ENCODE measurements at places on chromosomes 5 and 9.

DNA sequence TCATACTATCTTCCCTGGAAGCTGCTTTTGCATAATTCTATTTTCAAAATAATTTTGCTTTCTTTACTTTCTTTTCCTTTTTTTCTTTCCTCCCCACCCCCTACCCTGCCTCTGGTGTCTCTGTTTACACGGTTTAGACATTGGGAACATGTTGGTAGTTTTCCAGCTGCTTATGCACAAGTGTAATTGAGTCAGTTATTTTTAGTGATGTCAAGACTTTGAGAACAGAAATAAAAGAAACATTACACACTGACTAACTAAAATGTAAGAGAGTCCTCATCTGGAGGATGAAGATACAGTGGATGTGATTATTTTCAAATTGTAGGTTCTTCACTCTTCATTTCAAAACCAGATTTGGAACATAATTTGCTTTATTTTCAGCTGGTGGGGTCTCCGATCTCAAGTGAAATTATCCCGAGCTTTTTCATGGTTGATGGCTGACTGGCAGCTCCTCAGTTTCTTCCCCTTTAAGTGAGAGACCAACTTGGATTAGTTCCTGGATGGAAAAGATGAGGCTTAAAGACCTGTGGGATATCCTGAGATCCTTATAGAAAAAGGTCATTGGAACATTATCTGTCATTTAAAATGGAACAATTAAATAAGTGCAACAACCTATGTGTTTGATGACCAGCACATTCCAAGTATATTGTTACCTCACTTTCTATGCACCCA lies 154.4 kb upstream of the ZNF462 start:
- DNase-seq: no peak

- no peak for DNase-seq
Observed at GRCh38 chr9:83622433-83622938, 457 bp upstream of the IDNK start.

DNA sequence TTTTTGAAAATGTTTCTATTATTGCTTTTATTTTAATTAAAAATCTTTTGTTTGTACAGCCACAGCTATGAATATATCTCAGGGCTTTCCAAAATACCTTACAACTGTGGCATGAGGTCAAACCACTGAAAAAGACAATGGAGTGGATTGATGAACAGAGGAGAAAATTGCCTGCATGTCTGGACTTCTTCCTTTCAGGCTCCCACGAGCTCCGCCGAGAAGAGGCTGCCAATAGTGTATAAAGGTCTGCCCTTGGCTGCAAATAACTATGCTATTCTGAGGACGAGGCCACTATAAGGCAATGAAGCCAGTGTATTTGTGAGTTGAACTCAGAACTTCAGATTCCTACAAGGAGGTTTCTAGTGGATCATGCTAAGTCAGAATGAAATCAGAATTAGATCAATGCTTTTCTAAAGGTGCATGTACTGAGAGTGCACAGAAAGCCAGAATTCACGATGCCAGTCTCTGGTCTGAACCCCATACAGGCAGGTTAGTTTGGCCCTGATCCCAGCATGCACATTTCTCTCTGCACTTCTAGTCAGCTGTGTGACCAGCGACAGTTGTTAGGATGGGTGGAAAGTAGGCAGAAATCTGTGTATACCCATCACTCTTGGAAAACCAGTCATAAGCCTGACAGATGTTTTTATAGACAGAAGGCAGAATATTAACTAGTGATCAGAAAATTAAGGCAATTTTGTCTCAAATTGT lies 42.7 kb upstream of the PLPP1 start:
- no peak for DNase-seq

DNA sequence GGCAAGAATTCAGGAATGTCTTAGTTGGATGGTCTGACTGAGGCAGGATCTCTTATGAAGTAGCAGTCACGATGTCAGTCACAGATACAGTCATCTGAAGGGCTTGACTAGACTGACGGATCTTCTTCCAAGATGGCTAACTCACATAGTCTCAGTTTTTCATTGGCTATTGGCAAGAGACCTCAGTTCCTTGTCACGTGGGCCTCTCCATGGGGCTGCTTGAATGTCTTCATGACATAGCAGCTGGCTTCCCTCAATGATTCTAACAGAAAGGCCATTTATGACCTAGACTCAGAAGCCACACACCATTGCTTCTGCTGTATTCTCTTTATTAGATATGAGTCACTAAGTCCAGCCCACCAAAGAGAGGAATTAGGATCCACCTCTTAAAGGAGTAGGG lies 4.7 kb downstream of the APC start:
- DNase-seq: no peak

GRCh38 chr9:107963246-107963645 lies 473.7 kb upstream of the KLF4 start:
- no peak for DNase-seq

GRCh38 chr5:73381590-73382400 lies 66.8 kb downstream of the FOXD1 start:
- no peak for DNase-seq

- peak; percentile 43 for DNase-seq
Observed at GRCh38 chr9:96856363-96857286, 2.3 kb upstream of the ZNF782 start.

- peak; percentile 64 for DNase-seq
Observed at GRCh38 chr9:130107234-130107861, 53.6 kb downstream of the GPR107 start.

DNA sequence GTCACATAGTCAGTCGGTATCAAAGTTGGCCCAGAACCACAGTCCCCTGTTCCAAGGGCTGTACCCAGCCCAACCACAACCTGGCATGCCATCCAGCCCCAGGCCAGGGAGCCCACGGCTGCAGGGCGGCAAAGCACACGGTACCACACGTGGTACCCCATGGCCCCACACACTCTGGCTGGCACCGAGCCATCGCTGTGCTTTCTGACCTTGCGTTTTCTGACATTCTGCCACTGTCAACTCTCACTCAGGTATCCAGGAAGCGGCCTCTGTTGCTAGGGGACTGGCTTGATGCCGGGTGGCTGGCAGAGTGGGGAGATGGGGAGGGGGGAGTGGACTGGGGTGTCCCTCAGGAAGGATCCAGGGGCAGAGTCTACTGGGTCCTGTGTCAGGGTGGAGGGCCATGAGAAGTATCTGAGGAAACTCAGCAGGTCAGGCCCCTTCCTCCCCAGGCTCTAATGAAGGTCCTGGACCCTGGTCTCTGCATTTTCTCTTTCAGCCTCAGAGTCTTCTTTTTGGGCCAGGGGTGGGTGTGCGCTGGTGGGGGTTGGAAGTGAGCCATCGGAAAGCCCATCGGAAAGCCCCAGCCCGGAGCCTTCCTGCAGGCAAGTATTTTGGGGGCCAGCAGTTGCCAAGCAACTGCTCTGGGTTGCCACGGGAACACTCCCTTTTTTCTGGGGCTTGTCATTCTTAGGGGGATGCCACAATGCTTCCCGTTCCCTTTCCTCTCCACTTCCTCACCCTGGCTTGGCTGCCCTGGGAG lies 21.0 kb upstream of the RALGDS start:
- DNase-seq: peak; percentile 59

GRCh38 chr5:60699609-60700415 lies at the start of gene DEPDC1B:
Gene DEPDC1B, minus strand, starts transcription at chr5:60700166. Its CDS starts 73 bp downstream, at chr5:60700093.
- peak; percentile 69 for DNase-seq

DNA sequence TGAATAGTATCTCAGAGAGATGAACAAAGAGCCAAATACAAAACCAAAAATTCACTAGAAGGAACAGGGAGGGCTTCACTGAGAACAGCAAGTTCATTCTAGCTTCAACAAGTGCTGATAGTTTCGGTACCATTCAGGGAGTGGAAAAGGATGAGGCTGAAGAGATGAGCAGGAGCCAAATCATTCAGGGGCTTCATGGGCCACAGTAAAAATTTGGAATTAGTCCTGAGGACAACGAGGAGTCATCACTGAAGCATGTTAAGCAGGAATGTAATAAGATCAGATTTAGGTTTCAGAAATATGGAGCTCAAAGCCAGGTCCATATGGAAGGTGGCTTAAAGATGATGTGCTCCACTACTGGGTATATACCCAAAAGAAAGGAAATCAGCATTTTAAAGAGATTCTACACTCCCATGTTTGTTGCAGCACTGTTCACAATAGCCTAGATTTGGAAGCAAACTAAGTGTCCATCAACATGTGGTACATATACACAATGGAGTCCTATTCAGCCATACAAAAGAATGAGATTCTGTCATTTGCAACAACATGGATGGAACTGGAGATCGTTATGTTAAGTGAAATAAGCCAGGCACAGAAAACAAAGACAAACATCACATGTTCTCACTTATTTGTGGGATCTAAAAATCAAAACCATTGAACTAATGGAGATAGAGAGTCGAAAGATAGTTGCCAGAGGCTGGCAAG lies 36.2 kb downstream of the SPOCK1 start:
- DNase-seq: no peak

GRCh38 chr5:72210888-72211678 lies 103.8 kb downstream of the MAP1B start:
- no peak for DNase-seq

GRCh38 chr5:113271745-113272454 lies 162.9 kb downstream of the TSSK1B start:
- no peak for DNase-seq

DNA sequence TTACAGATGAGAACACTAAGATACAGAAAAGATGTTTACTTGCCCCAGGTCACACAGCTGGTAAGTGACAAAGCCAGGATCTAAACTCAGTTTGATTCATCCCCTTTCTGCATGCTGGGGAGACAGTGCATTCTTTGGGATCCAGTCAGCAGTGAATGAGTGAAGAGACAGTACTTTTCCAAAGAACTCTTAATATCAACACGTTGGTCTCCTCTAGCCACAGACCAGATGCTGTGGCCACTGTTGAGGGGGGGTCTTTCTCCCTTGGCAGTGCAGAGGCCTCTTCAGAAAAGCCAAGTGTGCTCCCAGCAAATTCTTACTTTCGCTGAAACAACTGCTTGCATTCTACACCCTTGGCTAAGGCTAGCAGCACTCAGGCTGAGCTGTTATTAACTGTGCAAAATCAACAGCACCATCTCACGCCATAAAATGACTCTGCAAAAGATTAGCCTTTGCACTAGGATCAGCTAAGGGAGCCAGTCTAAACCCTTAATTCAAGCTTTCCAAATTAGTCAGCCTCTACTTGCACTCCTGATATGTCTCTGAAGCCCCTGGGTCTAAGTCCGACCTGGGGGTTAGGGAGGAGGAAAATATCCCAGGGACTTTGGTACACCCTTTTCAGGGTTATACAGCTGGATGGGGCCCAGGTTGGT lies 4.8 kb upstream of the TMEM171 start:
- no peak for DNase-seq

DNA sequence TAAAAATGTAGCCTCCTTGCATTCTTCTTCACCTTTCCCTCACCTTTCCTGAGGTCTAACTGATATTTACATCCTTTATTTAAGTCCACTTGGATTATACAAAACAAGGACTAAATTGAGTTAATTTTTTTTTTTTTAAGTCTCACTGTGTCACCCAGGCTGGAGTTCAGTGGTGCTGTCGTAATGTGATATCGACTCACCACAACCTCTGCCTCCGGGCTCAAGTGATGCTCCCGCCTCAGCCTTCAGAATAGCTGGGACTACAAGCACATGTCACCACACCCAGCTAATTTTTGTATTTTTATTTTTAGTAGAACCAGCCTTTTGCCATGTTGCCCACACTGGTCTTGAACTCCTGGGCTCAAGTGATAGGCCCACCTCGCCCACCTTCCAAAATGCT lies 195.3 kb downstream of the BNC2 start:
- DNase-seq: no peak

GRCh38 chr9:85640425-85640824 lies 101.3 kb downstream of the AGTPBP1 start:
- DNase-seq: no peak

DNA sequence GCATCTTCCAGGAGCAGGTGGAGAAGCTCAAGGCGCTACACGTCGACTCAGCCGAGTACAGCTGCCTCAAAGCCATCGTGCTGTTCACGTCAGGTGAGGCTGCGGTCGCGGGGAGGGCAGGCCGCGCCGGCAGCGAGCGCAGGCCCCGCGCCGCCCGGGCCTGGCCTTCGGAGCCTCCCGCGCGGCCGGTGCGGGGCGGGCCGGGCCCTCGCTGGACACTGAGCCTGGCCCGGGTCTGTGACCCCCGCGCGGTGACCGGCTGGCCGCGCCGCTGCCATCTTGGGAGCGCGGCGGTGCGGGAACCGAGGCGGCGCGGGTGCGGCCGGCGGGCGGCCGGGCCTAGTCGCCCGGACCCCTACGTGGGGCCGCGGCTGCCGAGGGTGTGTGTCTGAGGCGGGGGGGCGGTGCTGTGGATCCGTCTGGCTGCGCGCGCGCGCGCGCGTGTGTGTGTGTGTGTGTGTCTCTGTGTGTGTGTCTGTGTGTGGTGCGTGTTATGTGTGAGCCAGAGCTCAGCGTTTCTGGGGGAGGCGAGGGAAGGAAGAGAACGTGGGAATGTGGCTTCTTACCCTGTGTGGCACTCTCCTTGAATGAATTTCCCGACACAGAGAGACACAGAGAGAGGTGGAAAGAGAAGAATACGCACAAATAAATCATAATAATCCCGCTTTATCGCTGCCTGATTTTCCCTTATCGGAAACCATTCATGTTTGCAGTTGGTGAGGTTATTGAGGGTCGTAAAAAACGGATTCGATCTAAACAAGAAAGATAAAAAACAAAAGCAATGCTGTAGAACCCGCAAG lies 5.5 kb downstream of the NR2F1 start:
- no peak for DNase-seq

GRCh38 chr5:10896016-10896415 lies 135.0 kb upstream of the DAP start:
- no peak for DNase-seq

- no peak for DNase-seq
Observed at GRCh38 chr5:57311251-57311650, 137.4 kb downstream of the GPBP1 start.

DNA sequence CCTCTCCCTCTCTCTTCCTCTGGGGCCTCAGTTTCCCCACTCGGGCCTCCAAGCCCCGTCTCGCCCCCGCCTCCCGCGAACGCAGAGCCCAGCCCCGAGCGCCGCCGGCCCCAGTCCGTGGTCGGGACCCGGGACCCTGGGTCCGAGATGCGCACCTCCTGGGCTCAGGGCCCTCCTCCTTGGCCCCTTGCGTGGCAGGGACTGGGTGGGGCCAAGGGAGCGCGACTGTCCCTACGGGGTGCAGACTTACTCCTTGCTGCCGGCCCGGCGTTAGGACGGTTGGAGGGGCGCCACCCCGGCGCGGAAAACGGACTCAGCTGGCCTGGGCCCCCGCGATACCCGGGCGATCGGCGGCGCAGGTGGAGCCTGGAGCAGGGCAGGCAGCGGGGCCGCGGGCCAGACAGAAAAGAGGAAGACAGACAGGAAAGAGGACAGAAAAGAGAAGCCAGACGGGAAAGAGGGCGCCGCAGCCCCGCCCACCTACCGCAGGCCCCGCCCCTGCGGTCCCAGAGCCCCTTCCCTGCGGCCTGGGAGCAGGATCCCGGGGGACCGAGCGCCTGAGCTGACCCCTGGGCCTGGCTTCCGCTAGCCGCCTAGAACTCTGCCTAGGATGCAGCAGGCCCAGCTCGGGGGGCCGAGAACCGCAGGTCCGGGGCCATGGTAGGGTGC lies at the start of gene GBGT1:
TSS of gene GBGT1 (minus strand) at position 411 of the 669 bp plus-strand sequence. CDS start 1,502 bp downstream, outside the sequence.
- no peak for DNase-seq

- DNase-seq: no peak
Observed at GRCh38 chr5:129601576-129601975, 141.5 kb downstream of the ADAMTS19 start.

GRCh38 chr5:148810823-148811222 lies 15.6 kb upstream of the ADRB2 start:
- DNase-seq: no peak

GRCh38 chr5:173882632-173883031 lies 5.5 kb upstream of the CPEB4 start:
- DNase-seq: no peak

- no peak for DNase-seq
Observed at GRCh38 chr5:136522217-136522956, 157.0 kb upstream of the TRPC7 start.
